HepG2 (cell line): ENCODE measurements at places on chromosomes 11 and 22. TPM values are rescaled to one million over a fixed set of nuclear protein-coding genes. Genes with fewer than 3 reads are reported as not detected.

The CCDC82 gene
- total RNA-seq, result 19.7 and 23.5 TPM in 2 replicates

The C22orf42 gene
- not detected in 2 replicates for total RNA-seq

The WT1 gene
- total RNA-seq, result 0.31 and 0.38 TPM in 2 replicates

The KRTAP5-8 gene
- total RNA-seq, result not detected in 2 replicates

The KDM2A gene
- 21.0 and 31.4 TPM in 2 replicates for total RNA-seq

The OR51B4 gene
- 0.11 and 0.22 TPM in 2 replicates for total RNA-seq

The PGA4 gene
- total RNA-seq, result not detected in 2 replicates

The TTLL8 gene
- not detected in 2 replicates for total RNA-seq

The SAA2 gene
- 0.27 TPM in 1 of 2 replicates, not detected in the other for total RNA-seq

The OR2AG2 gene
- not detected in 2 replicates for total RNA-seq

The BTG4 gene
- not detected in 2 replicates for total RNA-seq

The IGLL5 gene
- total RNA-seq, result not detected in 2 replicates

The RAB38 gene
- total RNA-seq, result 0.13 TPM in 1 of 2 replicates, not detected in the other

The THY1 gene
- total RNA-seq, result not detected in 2 replicates

The TRIM6 gene
- total RNA-seq, result not detected in 2 replicates

The SLC25A45 gene
- 2.1 and 3.4 TPM in 2 replicates for total RNA-seq

The APOBEC3A gene
- total RNA-seq, result not detected in 2 replicates

The GLYATL1 gene
- total RNA-seq, result 0.17 TPM in 1 of 2 replicates, not detected in the other

The CD3E gene
- total RNA-seq, result not detected in 2 replicates

The MAJIN gene
- not detected in 2 replicates for total RNA-seq
